T follicular helper cell (primary cell): ENCODE measurements at places on chromosomes 13 and 19.

DNA sequence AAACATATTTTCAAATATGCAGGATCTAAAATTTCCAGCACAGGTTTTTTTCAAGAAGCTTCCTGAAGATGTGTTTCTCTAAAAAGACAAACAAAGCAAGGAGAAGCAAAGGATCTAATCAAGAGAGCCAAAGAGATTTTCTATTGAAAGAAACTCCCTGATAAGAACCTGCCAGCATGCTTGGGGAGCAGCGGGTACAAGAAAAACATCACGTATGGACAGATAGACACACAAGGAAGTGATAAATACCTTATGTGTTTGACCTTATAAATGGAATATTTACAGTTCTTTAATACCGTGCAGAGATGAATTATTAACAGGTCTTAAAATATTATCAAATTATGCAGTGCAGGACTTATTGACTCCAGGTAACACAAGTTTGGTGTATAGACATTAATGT is 562.1 kb downstream of the DACH1 start:
- DNase-seq, result no peak

GRCh38 chr13:113968463-113969310 is 5.2 kb downstream of the C13orf46 start:
- no peak for DNase-seq

DNA sequence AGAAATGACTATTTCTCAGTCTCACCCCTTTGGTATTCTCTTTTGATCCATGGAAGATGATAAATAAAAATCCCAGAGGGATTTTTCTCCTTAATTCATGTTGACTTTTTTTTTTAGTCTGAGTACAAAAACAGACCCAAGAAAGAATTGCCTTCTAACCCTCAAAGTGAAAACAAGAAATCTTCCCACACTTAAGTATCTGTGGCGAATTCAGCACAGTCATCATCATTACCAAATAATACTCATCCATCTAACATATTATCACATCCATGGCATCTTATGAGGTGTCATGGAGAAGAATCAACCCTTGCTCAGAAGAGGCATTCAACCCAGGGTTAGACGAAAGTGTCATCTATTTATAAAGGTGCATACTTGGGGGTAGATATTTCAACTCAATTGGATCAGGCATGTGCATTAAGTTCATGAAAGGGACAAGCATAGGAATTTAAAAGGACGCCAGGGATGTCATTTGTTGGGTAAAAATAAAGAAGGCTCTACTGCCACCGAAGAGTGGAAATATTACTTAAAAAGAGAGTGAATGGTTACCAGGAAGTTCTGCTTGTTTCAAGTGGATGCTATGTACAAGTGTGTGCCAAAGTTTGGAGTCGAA is 101.9 kb downstream of the FLT1 start:
- DNase-seq, result no peak

DNA sequence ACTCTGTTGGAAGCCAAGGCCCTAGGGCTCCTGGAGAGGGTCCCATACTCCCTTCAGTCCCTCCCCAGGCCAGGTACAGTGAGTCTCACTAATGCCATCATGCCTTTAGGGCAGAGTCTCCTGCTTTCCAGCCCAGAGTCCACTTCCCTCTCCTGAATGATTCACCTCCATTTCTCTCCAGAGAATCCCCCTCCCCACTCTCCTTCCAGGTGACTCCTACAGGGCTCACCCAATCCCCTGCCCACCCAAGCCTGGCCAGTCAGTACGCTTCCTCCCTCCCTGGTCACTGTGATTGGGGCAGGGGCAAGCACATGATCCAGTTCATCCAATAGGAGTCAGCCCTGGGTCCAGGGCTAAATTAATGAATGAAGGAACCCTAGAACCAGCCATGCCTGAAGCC is 35.0 kb upstream of the PNMA8B start:
- no peak for DNase-seq

DNA sequence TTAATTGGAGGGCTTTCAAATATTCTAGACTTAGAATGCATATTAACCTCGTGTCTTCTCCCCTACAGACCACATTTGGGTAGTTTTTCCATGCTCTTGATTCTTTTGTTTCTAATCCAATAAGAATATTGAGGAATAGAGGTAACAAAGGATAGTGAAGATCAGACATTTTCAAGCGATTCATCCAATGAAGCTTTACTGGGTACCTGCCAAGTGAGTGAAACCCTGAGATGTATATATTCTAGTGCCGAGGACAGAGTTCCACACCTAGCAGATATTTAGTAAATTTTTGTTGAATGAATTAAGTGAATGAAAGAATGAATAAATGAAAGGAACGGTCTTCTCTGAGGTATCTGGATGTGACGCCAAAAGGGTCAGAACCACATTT is 442 bp upstream of the RFC3 start:
- no peak for DNase-seq

- DNase-seq, result no peak
Measured at GRCh38 chr19:50826492-50827240, 3.1 kb upstream of the KLK1 start.

DNA sequence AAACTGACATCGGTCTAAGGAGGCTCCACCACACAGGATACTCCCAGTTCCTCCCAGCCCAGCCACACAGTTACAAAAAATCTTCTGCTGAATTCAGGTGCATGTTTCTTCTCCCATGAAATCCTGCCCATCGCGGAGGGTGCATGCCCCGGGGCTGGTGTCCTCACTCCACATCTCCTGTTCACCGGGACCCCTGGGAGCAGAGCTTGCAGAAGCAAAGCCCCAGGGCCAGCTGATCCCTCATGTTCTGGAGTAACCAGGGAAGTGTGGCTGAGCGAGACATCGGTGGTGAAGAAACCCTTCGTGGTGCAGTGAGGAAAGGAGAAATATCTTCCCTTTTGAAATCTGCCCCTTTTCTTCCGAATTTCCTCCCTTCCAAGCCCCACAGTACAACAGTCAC is 904 bp upstream of the SIGLEC9 start:
- no peak for DNase-seq

DNA sequence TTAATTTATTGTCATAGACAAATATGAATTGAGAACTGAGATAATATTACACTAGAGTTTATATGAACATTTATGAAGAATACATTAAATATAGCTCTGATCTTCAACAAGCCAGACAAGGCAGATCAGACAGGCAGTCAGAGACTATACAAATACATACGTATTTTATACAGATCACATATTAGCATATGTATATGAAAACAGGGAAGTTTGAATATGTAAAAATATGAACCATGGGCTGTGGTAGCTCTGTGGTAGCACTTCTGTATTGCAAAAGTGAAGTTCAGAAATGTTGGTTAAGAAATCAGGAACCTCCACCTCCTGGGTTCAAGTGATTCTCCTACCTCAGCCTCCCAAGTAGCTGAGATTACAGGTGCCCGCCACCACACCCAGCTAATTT is 20.7 kb downstream of the GPR180 start:
- no peak for DNase-seq

GRCh38 chr19:1110809-1111640 is 7.2 kb downstream of the GPX4 start:
- no peak for DNase-seq

GRCh38 chr19:19460761-19461265 is 54.5 kb downstream of the TSSK6 start:
- peak; percentile 32 for DNase-seq

DNA sequence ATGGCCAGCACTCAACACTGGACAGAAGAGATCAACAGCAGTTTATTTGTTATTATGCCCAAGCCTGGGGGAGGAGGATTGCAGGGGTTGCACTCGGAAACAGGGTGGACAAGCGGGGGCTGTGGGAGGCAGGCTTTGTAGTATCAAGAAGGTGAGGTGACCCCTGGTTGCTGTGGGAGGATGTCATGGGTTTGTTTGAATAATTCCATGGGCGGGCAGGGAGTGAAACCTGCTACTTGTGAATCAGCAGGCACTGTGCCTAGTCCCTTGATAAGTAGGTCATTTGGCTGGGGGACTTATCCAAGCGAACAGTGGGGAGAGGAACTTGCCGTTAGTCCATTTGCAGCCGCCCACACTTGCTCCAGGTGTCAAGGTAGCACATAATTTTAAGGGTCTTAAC is 84.4 kb upstream of the KCTD15 start:
- DNase-seq, result no peak

DNA sequence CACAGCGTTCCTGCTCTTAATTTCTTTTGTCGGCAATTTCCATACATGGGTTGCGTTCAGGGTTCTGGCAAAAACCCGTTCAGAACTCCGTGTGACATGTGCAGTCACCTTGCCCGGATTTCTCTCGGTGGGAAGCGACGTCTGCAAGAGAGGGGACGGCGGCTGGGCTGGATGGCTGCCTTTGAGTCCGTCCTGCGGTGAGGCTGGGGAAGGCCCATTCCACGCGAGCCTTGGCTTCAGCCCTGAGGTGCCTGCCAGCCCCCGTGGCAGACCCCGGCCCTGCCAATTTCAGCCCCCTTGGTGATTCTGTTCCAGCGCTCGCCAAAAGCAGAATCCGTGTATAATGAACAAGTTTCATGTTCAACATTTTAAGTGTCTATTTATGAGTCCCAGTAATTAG is 72.6 kb upstream of the TSHZ3 start:
- DNase-seq, result no peak

GRCh38 chr13:77386046-77386445 is 59.2 kb upstream of the MYCBP2 start:
- no peak for DNase-seq

DNA sequence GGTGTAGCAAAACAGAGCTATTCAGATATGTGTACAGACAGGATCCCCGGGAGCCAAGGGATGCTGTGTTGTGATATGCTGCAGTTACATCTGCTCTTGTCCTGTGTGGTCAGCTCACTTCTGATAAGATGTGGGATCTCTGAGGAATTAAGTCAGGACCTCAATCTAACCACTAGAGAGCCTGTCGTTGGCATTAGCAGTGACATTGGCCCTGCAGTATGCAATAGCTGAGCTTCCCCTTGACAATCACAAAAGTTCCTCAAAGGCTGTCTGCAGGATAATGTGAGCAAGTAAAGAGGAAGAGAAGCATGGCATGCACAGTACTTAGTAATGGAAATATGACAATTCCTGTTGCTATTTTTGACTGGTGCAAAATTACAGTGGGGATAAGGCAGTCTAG is 203.4 kb upstream of the MIR17HG start:
- DNase-seq, result no peak

DNA sequence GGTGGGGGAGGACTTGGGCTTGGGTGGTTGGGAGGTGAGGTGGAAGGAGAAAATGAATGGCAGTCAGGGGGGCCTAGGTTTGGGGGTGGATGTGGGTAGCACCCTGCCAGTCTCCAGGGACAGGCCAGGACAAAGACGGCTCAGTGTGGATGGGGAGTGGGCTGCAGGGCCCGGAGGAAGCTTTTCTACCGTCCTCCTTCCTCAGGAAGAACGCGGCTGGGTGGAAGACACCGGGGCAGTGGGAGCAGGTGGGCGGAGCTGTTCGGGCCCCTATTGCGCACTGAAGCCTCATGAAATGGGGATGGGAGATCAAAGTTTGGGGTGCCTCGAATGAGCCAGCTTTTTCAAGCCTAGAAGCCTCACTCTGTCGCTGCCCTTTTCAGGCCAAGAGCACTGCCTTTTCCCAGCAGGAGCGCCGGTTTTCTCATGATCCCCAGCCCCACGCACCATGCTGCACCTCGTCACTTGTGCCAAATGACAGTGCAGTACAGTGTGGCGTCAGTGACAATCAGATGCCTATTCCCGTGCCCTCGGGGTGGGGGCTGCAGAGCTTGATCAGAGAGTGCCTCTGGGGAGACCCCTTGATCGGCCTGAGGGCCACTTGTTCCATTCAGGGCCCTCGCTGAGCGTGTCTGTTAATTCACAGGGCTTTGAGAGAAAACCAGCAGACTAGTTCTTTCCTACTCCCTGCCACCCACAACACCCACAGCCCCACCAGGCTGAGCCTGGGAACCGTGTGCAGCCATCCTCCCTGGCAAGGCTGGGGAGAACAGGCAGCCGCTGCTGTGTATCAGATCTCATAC is 1.5 kb downstream of the CALM3 start:
- no peak for DNase-seq

- DNase-seq, result no peak
Measured at GRCh38 chr19:10379880-10380312, 476 bp downstream of the TYK2 start.

DNA sequence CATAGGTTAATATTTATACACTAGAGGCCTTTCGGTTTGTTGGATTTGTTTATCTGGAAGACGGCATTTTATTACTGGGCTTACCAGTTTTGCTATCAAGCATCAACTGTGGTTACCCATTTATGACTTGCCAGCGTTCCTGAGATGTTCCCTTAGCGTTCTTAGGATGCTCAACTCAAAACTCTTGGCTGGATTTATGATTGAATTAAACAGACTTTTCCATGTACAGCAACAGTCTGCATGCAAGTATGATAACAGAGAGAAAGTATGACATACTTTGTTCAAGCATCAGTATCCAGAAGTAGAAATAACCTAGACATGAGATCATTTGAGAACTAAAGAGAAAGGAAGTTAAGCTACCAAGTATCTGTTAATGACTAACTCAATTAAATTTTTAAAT is 29.9 kb upstream of the RNF113B start:
- no peak for DNase-seq

- no peak for DNase-seq
Measured at GRCh38 chr13:22091971-22092300, 421.1 kb downstream of the FGF9 start.

GRCh38 chr13:70043685-70044084 is 63.9 kb upstream of the ATXN8OS start:
- DNase-seq, result no peak

- DNase-seq, result no peak
Measured at GRCh38 chr19:8240274-8241229, 31.4 kb downstream of the CERS4 start.
